ENCODE measurements at places on chromosomes 13 and 19.
A peak's percentile ranks its signal among the peaks of the same experiment; 100 is the strongest.

- no peak for DNase-seq
Measured at GRCh38 chr19:5487222-5487621, 32.0 kb downstream of the ZNRF4 start.

GRCh38 chr13:107379407-107380155, 811.6 kb upstream of the ARGLU1 start:
- DNase-seq, result no peak

GRCh38 chr19:6706633-6706958, 13.9 kb downstream of the C3 start:
- DNase-seq, result no peak

GRCh38 chr13:112767506-112768471, 78.0 kb downstream of the ATP11A start:
- DNase-seq, result peak; percentile 22

- DNase-seq, result no peak
Measured at GRCh38 chr13:37375724-37376123, 222.8 kb downstream of the POSTN start.

DNA sequence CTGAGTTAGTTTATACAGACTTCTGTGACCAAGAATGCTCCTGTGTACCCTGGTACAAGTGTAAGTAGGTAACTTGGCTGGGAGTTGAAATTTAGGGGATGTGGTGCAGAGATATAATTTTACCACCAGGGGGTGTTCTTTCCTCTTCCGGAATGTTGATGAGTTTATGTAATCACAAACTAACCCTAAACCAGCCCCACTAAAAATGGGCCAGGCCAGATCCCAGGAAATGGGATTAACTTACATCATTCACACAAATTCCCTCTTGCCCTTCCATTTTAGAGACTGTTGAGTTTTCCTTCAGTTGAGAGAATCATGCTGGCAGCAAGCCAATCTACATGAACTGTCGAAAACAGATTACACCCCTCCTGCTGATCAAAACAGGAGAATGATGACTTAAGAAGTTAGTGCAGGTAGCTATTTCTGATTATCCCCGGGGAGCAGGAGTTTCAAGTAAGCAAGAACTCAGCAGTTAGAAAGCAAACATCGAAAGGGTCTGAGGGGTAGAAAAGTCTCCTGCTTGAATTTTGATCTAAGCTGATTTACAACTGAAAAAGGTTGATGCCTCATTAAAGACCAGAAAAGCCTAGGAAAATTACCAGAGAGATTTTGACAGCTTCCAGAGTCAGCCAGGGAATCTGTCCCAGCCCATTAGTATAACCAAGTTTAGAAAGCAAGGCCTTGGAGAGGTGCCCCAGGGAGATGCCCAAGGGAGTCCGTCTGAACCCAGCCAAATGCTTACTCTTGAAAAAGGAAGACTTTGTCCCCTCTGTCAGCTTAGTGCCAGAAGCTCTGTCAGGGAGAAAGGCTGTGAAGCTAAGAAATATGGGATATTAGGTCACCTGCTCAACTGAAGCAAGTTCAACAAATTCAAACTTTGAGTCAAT, 32.3 kb upstream of the MED4 start:
- DNase-seq, result peak; percentile 24

- DNase-seq, result no peak
Measured at GRCh38 chr19:4639531-4640246, 373 bp downstream of the TNFAIP8L1 start.

DNA sequence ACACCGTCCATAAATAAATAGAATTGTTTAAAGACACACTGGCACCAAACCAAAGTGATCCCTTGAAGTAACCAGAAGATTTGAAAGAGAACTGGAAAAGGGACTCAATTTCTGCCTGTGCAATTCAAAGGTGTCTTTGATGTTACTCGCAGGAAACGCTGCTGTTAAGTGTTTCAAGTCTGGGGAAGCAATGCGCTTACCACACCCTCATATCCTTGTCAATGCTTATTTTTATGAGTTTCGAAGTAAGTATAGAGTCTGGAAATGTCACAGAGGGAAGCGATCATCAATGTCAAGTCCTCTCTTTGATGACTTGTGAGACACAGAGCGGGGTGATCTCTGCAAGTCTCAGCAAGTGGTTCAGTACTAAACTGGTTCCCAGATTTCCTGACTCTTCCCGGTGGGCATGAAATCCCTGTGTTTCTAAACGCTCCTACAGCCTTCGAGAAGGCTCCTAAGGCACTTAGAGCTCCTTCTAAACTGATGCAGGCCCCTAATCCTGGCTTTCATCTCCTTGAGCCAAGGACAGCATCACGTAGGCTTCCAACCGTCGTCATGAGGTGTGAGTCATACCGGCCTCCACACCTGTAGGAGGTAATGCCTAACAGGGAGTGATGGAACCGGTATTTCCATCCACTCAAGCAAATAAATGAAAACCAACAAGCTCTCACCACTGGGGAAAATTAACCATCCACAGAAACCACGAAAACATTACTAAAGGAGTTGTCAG, 22.8 kb downstream of the SYDE1 start:
- DNase-seq, result peak; percentile 57

DNA sequence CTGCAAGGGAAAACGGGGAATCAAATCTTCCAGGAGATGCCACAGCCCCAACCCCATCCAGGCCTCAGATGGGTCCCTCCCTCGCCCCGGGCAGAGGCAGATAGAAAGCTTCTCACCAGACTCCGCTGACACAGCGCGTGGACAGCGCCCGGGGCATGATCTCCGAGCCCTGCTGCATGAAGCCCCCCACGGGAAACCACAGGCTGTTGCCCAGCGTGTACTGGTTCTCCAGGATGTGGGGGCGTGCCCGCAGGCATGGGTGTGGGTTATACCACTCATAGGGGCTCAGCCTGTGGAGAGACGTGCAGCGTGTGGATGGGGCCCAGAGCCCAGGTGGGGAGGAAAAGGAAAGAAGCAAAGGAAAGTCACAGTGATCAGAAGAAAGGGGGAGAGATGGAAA, 27.2 kb upstream of the ATP1A3 start:
- peak; percentile 5 for DNase-seq

DNA sequence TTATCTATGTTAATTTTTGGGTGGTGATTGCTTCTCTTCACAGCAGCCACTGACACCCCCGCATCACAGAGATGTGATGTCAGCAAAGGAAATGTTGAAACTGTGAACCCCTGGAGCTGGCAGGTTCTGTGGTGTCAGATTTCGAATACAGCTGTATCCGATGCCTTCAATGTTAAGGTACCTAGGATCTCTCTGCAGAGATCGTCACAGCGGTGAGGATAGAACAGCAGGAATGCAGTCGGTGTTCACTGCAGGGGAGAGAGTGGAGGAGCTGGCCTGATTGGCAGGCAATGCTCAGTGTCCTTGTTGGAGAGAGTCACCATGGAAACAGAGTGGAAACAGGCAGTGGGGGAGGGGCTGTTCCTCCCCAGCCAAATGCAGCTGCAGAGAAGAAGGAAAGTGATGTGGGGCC, 79.5 kb upstream of the ZNF835 start:
- DNase-seq, result no peak

DNA sequence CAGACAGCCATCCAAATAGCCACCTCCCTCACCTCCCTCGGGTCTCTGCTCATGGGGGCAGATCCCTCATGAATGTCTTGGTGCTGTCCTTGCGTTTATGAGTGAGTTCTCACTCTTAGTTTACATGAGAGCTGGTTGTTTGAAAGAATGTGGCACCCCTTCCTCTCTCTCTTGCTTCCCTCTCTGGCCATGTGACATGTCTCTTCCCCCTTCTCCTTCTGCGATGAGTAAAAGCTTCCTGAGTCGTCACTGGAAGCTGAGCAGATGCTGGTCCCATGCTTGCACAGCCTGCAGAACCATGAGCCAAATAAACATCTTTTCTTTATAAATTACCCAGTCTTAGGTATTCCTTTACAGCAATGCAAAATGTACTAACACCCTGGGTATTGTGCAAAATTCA, 208.7 kb downstream of the LACC1 start:
- DNase-seq, result no peak

DNA sequence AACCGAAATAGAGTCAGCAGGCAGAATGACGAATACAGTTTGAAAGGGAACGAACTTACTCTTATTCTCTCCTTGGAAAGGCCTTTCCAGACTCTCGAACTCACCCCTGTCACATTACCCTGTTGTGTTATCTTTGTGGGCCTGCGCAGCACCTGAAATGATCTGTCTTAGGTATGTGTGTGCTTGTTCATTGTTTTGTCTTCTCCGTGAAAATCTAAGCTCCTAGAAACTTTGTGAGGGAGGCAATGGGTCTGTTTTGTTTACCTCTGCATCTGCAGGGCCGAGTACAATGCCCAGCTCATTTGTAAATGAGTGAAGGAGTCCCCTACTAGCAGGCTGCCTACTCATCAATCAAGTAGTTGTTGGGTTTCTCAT, 19.6 kb downstream of the HMGB1 start:
- DNase-seq, result no peak

GRCh38 chr19:19296953-19297689, 23.2 kb downstream of the SUGP1 start:
- no peak for DNase-seq

- DNase-seq, result no peak
Measured at GRCh38 chr13:110445722-110446574, 115.6 kb downstream of the RAB20 start.

DNA sequence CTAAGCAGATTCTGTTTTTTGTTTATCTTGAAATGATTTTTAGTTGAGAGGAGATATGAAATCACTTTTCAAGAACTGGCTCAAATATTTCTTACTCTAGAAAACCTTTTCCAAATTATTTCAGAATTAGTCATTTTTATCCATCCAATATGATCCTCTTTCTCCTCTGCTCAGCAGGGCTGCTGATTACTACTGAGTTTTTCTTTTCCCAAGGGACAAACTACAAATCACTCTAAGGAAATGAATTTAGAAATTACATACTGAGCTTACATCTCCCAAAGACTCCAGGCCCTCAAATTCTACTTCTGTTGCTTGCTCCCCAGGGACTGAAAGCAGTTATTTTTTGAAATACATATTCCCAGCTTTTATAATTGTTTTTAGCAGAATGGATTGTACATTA, 87.4 kb upstream of the UFM1 start:
- no peak for DNase-seq

GRCh38 chr13:46404733-46405100, 17.7 kb upstream of the RUBCNL start:
- no peak for DNase-seq

Data from activated CD8-positive, alpha-beta T cell treated with anti-CD3 and anti-CD28 coated beads for 36 hours (primary cell).